ENCODE measurements at places on chromosomes 2 and 18.

- DNase-seq = no peak
These were observed 24.3 kb upstream of the MAPRE3 start for GRCh38 chr2:26945991-26946750.

DNA sequence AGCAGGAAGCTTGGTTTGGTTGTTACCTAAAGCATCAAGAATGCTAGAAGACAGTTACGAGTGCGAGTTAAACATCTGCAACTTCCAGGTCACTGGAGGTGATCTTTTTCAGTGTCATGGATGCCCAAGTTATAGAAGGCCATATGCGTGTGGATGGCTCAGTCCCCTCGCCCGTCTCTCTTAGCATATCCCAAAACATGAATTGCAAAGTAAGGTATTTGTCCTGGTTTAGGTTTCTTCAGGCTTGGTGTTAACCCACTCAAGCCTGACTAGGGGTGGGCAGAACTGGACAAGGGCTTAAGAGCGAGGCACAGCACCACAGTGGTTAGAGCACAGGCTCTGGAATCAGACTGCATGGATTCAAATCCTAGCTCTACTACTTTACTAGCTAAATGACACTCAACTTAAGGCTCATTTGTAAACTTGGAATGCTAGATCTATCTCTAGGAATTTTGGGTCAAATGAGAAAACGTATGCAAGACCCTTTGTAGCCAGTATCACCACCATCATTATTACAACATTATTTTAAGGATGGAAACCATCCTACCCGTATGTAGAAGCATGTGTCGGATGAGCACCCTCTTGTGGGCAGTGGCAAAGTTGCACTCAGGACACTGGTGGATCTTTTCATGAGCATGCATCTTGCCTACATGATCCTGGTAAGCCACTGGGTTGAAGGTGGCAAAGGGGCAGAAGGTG lies 11.2 kb downstream of the ZNF142 start:
- DNase-seq = peak; percentile 14

GRCh38 chr2:23680951-23681350 lies 246.0 kb downstream of the ATAD2B start:
- DNase-seq = no peak

GRCh38 chr2:96240341-96241038 lies 25.3 kb downstream of the TMEM127 start:
- DNase-seq = no peak

DNA sequence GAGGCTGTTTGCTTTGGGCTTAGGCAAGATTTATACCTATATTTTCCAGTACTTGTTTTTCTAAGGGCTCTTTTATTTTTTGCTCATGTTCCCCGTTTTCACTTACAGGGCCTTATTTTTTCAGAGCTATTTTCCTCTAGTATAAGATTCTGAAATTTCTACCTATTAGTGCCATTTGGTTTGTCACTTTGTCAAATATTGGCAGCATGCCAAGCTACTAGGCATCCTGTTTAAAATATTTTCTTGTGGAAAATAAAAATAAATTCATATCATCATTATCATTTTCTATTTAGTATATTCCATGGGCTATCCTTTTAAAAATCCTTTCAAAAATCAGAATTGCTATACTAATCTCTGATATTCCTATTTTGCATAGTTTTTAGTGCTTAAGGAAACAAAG lies 64.8 kb upstream of the CHST9 start:
- DNase-seq = no peak

DNA sequence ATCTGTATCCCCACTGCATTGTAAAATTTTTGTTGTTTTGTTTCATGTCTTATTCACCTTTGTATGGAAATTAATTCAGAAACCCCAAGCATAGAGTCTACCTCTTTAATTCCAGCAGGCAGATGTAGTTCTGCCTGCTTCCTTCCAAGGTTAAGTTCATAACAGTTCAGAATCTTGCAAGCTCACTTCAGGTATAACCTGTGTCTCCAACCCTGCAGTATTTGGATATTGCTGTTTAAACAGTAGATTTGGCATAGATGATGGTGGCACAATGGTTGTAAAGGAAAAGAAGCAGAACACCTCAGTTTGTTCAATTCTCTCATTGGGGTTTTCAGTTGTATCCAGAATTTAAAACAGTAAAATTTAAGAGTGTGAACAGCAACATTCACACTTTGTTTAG lies 21.2 kb downstream of the SULT1C2 start:
- DNase-seq = no peak

- DNase-seq = no peak
These were observed 428.8 kb downstream of the ZNF521 start for GRCh38 chr18:24923138-24923537.

DNA sequence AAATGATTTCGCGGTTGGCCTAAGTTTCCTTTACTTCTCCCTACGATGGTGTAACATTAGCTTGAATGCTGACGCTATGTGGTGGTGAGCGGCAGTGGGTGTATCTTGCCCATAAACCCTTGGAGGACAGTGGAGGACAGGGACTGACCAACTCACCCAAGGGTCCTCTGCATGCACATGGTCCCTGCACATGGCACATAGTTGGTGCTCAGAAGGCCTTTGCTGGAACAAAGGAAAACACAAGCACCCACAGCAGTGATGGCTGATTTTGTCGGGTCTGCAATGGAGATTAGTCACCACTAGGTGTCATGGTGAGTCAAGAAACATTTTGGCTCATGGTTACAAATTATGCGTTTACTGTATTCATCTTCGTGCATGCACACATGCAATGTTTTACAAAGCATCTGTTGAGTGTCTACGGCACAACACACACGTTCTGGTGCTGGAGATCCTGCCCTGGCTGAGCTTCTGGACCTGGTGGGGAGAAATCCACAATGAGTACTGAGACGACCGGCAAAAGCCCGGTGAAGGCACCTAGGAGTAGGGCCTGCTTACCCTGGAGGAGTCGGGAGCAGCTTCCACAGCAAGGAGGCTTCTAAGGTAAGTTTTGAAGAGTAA lies 44.0 kb downstream of the PDCL3 start:
- DNase-seq = peak; percentile 54

GRCh38 chr2:61173116-61173515 lies 11.1 kb downstream of the C2orf74 start:
- no peak for DNase-seq

GRCh38 chr2:147623328-147623727 lies 221.5 kb upstream of the ACVR2A start:
- DNase-seq = peak; percentile 69

GRCh38 chr2:8152392-8153257 lies 529.2 kb upstream of the ID2 start:
- no peak for DNase-seq

- DNase-seq = no peak
These were observed 572.7 kb downstream of the PIK3C3 start for GRCh38 chr18:42527766-42528165.

DNA sequence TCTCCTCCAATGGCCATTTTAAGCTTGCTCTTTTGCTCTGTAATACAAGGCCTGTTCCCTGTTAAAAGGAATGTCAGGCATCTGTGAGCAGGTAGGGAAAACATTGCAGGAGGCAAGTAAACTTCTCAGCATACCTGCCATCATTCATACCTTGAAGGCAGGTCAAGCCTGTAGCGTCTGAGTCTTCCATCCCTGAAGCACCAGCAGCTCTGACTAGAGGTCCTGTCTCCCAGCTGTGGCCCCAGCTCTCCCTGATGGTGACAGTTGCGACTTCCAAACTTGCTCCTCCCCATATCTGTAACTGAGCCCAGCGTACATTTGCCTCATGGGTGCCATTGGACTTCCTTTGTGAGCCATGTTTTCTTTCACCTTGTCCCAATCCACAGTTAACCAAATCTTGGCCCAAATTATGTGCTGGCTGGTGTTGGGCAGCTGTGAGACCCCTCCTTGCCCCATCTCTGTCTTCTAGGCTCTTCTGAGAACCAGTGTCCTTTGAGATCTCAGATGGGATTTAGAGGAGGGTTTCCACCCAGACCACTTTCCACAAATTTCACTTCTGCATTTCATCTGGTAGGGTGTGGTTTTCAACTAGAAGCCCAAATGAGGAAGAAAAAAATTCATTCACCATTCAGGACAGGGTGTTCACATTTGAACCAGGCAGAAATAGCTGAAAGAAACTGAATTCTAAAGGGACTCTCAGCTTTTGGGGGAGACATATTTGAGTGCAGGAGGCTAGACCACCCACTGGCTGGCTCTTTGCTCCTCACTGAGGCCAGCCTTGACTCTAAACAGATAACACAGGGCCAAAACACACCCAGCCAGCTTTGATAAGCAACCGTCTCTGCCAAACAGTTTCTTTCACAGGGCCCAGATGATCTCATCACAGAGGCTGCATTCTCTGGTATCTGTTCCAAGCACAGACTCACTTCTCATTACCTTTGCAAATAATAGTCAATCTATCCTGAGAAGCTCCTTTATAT lies 66.4 kb upstream of the MSH2 start:
- peak; percentile 73 for DNase-seq

DNA sequence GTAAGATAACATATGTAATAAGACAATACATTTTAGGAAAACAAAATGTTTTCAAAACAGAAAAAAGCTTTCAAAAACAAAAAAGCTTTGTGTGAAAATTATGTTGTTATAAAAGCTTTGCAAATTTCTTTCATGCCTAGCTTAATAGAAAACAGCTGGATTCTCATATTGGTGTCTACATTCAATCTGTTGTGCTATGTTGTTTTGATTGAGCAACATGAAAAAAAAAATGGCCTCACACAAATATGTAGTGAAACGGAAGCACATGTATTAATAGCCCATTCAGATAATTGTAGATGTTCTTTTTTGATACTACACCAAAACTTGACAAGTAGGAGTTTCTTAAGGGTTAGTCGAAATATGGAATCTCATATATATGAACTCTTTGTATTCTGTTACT lies 197.5 kb downstream of the ZEB2 start:
- DNase-seq = no peak

DNA sequence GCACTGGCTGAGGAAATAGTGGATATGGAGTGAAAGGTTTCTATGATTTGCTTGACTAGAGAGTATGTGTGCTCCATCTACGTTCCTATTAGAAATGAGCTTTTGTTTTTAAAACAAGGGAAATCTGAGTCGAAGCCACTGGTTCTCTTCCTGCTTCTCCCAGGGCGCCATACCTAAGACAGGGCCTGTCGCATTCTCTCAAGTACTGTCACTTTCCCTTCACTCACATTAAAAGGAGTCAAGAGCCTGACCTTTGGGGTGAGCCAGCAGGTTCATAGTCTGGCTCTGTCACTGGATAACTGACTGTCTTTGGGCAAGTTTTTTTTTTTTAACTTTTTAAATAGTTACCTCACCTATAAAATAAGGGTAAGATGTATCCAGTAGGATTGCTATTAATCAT lies 121.0 kb downstream of the MAP3K20 start:
- no peak for DNase-seq

GRCh38 chr18:74264303-74265020 lies 27.3 kb downstream of the CYB5A start:
- no peak for DNase-seq

- no peak for DNase-seq
These were observed 9.8 kb downstream of the FEV start for GRCh38 chr2:218975060-218975777.

DNA sequence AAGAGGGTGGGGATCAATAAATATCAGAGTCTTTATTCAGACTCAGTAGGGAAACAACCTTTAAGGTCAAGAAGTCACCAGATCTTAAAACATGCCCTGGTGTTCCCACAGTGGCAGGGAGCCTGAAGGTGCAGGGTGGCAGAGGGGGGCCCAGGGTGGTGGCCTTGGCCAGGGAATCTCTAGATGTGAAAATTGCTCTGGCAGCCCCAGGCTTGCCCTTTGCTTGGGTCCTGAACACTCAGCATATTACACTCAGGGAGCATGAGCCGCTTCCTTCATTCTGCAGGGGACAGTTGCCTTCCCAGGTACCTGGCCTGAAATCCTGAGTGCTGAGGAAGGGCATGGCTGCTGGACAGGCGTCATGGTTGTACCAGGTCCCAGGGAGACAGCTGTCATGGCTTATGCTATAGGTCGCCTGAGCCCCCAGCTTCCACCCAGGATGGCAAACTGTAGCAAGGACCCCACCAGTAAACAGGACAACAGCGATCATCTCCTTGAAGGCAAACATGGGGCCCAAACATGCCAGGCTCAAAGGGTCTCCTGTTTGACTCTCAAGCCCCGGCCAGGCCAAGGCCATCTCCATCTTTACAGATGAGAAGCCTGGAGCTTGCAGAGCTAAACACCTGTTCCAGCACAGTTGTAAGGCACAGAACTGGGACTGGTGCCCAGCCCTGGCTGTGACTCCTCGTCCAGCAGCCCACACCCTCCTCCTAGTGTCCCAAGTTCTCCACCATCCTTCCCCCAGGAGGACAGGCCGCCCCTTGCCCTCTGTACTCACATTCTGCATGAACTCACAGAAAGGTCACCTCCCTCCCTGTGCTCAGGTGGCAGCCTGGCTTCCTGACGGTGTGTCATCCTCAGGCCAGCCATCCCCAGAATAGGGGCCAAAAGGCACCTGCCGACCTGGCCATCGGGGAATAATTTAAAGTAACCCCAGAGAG lies 14.6 kb downstream of the ABCG8 start:
- no peak for DNase-seq

DNA sequence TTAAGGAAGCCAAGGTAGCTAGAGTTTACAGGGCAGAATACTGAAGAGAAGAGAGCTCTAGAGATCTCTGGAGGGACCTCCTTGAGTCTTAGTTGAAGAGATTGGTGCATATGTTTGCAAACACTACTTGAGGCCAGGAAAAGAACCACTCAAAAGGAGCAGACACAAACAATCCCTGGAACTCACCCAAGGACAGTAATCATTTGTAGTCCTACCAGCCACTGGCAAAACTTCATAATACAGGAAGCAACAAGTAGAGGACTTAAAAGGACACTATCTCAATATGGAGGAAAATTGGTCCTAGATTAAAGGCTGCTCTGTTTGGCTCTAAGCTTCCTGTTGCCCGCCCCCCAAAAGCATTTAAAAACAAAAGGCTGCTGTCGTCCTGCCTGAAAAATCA lies 46.9 kb upstream of the UBXN4 start:
- DNase-seq = no peak

DNA sequence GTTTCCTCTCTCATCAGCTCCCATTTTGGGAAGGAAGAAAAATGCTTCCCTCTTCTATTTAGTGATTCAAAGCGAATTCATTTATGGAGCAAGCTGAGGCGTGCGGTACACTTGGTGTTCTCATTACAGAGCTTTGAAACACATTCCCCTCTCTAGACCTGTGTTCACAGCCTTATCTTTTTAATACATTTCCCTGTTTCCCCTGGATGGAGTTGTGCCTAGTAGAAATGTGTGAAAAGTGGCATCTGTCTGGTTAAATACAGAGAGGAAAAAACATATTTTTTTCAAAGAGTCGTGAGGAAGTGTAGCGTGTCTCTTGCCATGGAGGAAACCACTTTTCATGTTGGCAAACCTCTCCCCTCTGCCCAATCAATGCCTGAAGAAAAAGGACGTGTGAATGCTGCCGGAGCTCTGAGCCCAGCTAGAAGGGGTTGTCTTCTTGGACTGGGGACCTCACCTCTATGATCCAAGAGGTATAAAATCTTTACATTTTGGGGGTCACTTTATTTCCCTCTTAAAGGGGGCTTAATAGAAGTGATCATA lies 52.4 kb downstream of the DPP4 start:
- no peak for DNase-seq

All from Kasumi-1 (cell line).